Stimulated activated CD4-positive, alpha-beta T cell treated with anti-CD3 and anti-CD28 coated beads, Interleukin-1b, Interleukin-23, amount 100 ng/mL, for 1 hour (primary cell): ENCODE measurements at places on chromosomes 5 and 9.

DNA sequence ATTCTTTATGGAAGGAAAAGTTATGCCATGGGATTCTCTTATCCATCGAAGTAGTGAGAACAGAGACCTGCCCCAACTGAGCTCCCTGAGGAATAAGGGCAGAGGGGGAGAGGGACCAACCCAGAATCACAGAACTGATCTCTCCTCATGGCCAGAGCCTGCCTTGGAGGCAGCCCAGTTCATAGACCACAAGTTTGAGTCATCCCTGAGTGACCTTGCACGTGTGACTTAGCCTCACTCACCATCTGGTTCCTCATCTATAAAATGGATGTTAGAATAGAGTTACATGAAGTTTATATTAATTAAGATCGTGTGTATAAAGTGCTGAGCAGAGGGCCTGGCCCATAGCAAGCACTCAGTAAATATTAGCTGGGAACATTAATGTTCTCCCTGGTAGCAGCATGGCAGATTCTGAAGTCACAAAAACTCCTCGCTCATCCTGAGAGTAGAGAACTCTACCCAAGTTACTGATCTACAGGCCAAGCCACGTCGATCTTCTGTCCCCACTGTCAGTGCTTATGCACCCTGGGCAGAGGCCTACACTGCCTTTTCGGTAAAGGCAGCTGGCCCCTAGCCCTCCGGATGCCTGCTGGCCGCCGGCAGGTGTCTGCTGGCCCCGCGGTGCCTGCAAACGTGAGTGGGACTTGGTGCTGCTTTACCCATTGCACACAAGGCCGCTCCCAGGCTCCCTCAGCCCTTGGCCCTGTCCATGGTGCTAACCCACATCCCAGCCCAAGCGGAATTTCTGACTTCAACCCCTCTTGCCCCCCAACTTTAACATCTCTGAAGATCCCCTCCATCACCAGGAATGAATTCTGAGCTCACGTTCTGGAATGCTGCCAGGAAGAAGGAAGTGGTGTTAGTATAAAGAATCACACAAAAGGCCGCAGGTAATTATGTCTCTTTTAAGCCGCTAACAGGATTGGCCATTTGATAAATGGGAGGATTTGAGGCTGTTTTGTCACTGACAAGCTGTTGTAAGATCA lies 61.1 kb upstream of the ARAP3 start:
- no peak for DNase-seq

- DNase-seq: no peak
Observed at GRCh38 chr5:151234476-151235238, 10.8 kb upstream of the CCDC69 start.

GRCh38 chr5:134758176-134758503 lies 439 bp upstream of the DDX46 start:
- no peak for DNase-seq

- no peak for DNase-seq
Observed at GRCh38 chr5:56565644-56566043, 249.7 kb upstream of the MAP3K1 start.

DNA sequence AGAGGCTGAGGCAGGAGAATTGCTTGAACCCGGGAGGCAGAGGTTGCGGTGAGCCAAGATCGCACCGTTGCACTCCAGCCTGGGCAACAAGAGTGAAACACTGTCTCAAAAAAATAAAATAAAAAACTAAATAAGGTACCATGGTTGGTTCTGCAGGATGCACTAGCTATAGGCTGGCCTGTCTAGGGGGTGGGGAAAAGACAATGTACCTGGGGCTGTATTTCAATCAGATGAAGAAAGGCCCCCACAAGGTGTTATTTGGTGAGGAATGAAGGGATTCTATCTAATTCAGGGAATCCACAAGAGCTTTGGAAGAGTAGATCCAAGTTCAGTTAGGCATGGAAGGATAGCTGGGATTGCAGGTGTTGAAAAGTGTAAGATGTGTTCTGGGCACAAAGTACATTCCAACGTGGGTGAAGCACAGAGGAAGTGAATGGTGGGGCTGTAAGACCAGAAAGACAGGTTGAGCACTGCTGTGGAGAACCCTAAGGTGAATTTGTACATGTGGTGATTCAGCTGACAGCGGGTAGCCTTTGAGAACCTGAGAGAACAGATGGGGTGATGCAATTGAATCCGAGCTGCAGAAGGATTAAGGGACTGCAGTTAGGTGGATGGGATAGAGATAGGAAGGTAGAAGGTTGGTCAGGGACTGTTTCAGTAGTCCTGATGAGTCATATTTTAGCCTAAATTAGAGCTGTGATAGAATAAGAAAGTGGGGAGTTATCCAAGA lies 71.8 kb downstream of the CAST start:
- no peak for DNase-seq

DNA sequence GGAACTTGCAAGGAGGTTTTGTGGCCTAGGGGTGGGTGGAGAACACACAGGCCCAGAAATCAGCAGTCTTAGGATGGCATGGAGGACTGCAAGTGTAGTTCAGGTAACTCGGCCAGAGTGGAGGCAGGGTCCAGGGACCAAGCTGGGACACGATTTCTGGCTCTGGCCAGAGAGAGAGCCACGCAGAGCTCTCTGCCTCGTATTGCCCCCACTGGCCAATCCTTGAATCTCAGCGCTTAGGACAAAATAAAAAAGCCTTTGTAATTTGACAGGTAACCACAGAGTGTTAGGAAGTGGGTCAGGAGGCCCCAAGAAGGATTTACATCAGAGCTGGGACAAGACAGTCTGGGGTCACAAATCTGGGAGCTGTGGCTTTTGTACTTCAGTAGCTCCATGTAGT lies 11.7 kb downstream of the MAP3K1 start:
- DNase-seq: no peak

- DNase-seq: no peak
Observed at GRCh38 chr9:113621309-113621791, 157.8 kb downstream of the RGS3 start.

DNA sequence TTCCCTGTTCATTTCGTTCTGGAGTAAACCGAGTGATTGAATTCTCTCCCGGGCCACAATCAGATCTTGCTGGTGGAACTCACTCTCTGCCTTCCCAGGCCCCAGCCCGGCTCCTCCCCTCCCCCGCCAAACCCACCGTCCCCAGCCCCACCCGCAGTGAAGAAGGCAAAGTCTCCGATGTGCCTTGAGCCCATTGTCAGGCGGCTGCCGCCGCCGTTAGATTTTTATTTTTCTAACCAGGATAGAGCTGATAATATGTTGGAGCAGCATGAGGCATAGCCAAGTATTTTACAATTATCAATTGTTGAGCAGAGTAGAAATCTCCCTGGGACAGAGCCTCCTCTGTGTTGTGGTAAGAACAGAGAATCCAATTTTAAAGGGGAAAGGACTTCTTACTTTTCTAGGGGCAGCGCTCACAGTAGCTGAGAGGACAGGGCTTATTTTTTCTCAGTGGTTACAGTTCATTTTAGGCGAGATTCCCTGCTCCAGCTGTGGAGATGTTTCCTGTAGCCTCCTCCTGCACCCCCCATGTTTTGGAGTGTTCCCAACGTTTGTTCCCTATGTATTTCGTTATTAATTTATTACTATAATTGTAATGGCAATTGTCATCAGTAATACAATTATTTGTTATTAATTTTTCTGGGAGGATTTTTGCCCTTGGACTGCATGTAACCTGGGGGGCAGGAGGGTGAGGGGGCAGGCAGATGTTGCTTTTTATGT lies 1.3 kb downstream of the PSAT1 start:
- DNase-seq: no peak

GRCh38 chr5:52989781-52990527 lies 802 bp downstream of the ITGA2 start:
- DNase-seq: no peak

DNA sequence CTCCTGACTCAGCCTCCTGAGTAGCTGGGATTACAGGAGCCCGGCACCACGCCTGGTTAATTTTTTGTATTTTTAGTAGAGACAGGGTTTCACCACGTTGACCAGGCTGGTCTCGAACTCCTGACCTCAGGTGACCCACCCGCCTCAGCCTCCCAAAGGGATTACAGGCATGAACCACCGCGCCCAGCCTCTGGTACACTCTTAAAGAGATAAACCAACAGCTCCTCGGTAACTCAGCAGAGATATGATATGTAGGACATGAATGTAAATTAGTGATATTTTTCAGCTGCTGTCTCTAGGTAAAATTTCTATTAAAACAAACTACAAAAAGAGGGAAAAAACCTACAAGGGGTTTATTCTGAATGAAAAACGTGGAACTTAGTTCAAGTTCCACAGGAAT lies 42.8 kb upstream of the HK3 start:
- no peak for DNase-seq

DNA sequence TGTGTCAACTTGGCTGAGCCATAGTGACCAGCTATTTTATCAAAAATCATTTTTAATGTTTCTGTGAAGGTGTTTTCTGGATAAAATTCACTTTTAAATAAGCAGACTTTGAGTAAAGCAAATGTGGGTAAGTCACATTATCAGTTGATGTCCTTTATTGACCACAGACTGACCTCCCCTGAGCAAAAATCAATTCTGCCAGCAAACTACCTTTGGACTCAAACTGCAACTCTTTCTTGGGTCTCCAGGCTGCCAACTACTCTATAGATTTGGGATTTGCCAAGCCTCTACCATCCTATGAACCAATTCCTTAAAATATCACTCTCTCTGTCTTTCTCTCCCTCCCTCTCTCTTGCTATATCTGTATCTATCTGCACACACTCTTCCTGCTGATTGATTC lies 1571.7 kb upstream of the NUDT12 start:
- DNase-seq: no peak

DNA sequence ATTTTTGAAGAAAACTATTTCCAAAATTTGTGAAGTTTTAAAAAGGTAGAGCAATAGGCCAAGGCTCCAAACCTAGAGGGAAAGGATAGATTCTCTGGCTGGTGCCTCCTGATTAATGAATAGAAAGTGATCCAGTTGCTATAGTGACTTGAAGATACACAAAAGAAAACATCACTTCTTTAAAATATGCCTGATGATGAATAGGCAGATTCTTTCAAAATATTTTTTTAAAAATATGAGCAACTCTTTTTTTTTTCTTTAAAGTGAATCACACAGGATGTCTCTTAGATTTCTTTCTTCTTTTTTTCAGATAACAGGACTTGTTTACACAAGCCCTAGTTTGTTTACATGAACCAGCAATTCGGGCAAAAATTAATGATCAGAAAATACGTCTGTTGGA lies 124.4 kb downstream of the RFK start:
- no peak for DNase-seq

DNA sequence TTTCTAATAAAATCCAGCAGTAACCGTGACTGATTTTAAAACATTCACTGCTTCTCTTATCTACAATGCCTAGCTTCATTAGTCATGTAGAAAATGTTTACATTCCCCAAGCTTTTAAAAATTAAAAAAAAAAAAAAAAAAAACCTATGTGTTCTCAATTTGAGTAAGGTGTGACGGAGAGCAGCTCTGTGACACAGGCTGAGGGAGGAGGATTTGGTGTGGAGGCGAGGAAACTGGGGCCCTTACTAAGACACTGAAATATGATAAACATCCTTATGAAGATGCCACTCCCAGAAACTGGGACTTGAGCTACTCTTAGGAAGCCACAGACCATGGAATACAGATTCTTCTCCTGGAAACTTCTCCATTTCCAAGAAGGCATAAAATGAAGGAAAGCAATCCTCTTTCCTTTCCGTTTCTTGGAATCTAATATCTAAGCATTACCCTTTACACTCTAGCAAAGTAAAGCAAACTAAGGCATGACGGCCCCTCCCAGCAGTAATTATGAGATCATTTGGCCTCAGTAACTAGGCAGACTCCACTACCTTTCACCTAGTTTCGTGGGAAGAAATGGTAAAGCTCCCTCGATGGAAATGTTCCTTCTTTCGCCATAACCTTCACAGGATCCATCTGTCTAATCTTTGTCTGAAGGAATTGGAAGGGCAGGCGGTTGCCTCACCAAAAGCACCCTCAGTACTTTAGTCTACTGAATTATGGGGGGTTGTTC lies 23.5 kb downstream of the GRAMD2B start:
- no peak for DNase-seq

- no peak for DNase-seq
Observed at GRCh38 chr5:76718381-76718832, 2.5 kb downstream of the F2R start.

DNA sequence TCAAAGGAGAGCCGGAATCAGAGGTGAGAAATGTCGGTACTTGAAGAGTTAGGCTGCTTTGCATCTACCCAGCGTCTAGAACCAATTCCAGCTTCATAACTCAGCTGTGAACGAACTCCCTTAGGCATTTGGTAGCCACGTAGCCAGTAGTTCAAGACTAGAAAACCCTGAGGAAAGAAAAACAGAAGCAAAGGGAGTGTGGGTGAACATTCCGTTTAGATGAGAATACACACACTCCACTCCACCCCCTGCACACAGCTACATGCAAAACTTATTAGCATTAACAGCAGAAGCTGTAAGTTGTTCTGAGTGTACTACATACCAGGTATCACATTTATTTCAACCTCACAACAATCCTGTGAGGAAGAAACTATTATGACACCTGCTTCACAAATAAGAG lies 78.3 kb downstream of the SMIM23 start:
- no peak for DNase-seq

DNA sequence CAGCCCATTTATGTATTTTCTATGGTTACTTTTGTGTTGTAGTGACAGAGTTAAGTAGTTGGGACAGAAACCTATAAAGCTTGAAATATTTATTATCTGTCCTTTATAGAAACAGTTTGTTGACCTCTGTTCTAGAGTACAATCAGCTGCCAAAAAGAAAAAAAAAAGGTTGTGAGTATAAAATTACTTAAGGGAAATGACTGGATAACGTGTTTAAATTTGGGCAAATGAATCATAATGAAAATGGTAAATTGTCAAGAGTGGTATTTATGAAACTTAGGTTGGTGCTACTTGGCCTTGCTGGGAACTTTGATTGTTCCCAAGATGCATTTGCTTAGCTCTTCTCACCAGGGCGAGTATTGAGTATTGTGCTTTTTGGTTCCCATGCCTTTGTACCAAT lies 70.2 kb upstream of the IL6ST start:
- no peak for DNase-seq

- DNase-seq: no peak
Observed at GRCh38 chr5:25090854-25091253, 446.1 kb upstream of the CDH10 start.

DNA sequence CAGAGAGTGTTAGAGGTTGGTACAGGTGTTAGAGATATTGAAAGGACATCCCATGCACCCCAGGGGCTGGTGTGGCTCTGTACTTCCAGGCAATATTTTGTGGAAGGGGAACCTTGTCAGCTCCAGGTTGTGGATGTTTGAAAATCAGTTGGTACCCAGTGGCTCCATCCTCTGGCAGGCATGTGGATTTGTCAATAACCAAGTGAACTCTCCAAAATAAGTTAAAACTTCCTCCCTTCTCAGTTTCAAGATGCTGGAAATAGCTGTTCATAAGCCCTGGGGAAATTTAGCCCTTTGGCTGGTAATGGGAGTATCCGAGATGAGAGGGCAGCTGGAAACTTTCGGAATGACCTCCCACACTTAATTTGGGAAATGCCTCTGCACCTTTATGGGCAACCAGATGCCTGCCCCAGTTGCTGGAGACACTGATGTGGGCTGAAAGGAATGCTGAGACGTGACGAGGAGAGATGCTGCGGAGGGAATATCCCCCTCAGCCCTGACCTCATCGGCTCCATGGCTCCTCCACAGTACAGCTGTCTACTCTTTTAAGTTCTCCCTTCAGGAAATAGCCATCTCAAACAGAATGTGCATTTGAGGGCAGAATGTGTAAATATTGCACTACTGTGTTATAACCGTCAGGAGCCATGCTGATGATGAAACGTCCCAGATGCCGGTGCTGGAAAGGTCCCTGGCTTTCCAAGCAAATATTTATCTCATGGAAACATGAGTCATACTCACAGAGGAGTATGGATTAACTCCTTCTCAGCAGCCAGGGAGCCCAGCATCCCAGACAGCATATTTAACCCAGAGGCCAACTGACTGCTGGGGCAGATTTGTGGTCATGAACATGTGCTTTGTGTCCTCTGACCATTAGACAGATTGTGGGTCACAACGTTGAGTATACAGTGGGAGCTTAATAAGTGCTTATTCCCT lies 29.5 kb downstream of the TGFBI start:
- no peak for DNase-seq
